ENCODE measurements at places on chromosomes 5 and 9.

DNA sequence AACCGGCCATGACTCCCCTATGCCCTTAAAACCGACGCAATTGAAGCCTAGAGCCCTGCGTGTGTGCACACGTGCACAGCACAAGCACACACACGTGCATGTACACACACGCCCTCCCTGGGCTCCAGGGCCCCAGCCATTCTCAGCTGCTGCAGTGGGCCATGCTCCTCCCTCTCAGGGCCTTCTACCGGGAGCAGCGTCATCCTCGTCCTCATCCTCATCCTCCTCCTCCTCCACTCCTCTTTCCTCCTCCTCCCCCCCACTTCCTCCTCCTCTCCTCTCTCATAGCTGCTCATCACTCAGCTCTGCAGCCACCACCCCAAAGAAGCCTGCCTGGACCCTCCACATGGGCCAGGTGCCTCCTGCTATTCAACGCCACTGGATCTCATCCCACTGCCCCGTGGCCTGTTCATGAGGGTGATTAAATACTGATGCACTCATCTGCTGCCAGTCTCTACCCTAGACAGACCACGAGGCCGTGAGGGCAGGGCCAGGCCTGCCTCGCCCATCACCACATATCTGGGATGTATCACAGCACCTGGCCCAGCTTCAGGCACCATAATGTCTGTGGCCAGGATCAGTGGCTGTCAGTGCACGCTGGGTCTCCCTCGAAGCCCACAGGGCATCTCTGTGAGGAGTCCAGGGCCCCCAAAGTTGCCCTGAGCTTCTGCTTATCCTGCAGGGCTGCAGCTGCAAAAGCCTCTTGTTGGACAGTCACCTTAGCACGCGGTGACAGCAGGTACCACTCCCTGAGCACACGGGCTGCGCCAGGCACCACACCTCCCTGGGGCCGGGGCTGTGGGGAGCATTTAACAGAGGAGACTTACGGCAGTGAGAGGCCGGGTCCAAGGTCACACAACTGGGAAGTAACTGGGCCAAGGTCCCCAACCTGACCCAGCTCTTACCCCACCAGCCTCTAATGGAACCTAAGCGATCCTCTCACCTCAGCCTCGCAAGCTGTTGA, 9.8 kb downstream of the FAM78A start:
- no peak for DNase-seq

- DNase-seq, result no peak
These were observed 217.0 kb upstream of the NREP start for GRCh38 chr5:111973961-111974360.

DNA sequence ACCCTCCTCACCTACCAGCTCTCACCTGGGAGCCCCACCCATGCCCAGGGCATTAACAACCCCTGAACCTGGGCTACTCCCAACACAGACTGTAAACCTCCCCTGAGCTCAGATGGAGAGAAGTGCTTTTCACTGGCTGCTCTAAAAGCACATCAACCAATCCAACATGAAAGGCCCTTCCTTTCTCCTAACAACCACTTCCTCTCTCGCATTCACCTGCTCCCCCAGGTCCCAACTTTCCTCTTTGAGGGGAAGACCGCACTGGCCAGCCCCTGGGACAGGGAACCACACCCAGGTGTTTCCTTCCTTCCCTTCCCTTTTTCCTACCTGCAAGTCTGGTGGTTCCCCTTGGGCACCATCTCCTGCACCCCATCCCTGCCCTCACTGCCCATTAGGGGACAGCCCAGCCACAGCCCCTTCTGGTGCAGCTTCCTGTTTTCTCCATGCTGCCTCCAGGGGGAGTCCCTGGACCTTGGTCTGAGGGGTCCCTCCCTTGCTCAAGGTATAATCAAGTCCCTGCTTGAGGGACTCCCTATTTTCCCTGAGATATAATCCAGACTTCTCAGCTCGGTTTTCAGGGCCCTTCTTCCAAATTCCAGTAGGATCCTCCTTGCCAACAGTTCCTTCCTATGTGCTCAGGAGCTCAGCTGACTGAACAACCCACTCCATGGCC, 30.5 kb upstream of the DAB2IP start:
- DNase-seq, result no peak

GRCh38 chr9:6433410-6433809, 20.4 kb downstream of the UHRF2 start:
- no peak for DNase-seq

DNA sequence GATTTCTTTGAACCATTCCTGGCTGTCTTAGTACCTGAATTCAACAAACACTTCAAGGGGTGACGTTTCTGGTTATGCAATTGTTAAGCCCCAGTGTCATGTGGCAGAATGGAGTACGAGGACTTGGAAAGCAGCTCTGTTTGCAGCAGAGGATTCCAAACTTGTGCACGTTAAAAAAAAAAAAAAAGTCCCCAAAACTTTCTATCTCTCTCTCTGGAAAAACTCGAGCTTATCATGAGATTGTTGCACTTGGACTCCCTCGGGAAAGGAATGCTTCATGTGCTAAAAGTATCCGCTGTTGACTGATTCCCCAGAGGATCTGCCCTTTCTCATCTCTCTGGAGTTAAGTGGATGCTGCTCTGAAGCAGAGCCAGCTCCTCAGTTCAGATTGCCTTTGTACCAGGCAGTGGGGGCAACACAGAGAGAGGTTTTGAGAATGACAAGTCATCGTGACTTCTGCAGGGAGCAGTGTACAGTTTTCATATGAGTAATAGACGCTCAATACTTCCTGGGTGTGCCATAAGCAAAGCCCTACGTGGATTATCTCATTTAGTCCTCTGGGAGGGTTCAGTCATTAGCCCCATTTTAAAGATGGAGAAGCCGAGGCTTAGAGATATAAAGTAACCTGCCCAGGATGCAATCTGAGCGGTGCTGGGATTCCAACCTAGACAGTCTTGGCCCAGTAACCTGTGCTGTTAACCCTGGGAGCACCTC, 28.1 kb downstream of the TMOD1 start:
- no peak for DNase-seq

DNA sequence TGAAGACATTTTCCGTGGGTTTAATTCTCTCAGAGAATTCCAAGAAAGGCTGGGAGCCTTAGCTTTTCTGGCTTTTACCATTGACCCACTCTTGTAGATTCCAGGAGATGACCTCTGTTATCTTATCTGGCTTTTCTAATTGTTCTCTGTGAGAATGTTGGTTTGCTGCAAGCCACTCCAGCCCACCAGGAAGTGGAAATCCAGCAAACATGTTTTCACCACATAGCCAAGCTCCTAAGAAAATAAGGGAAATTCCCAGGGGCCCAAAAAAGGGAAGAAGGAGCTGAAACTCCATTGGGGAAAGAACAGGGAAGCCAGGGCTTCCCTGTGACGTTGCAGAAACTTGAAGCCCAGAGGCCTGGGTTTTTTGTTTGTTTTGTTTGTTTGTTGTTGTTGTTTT, 19.7 kb downstream of the GPR107 start:
- no peak for DNase-seq

GRCh38 chr9:108851138-108851537, 4.6 kb downstream of the ACTL7B start:
- no peak for DNase-seq

DNA sequence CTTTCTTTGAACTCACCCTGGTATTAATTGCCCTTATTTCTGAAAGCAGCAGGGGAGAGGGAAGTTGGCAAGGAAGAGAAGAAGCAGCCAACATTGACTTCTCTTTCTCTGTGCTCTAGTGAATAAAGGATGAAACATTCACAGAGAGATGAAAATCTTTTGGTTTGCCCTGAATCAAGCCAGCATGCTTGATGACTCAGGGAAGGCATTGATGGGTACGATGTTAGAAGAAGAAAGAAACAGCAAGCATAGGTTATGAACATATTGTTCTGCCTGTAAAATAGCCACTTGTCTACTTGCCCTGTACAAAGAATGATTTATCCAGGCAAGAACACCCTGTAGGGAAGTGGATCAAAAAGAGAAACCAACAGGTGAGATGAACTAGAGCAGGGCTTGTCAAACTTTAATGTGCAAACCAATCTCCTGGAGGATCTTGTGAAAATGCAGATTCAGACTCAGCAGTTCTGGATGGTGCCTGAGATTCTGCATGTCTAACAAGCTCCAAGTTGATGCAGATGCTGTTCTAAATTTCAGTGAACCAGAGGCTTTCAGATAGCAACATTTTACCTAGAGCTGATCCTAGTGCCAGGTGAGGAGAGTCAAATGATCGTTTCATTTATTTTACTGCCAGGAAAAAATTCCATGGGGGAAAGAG, 586.6 kb upstream of the TLE4 start:
- DNase-seq, result no peak

GRCh38 chr5:395156-395920, 47.6 kb upstream of the EXOC3 start:
- DNase-seq, result no peak

GRCh38 chr9:89929315-89929672, 324.5 kb downstream of the GADD45G start:
- no peak for DNase-seq

- no peak for DNase-seq
These were observed 22.1 kb upstream of the NDST1 start for GRCh38 chr5:150485693-150486401.
